ENCODE measurements at places on chromosomes 1 and 21.

GRCh38 chr1:86153836-86154235 lies 2.7 kb downstream of the COL24A1 start:
- H3K4me3 ChIP-seq, result no peak overlapping the region
- no peak overlapping the region for H3K27ac ChIP-seq
- H3K36me3 ChIP-seq, result no peaks in the 10 kb centered on the region
- no peak for DNase-seq
- H3K4me1 ChIP-seq, result peaks cover 9% of the 10 kb centered on the region
- H3K27me3 ChIP-seq, result peaks cover 25% of the 10 kb centered on the region

GRCh38 chr1:194975913-194976312 lies 1632.3 kb downstream of the KCNT2 start:
- H3K4me1 ChIP-seq, result no peaks in the 10 kb centered on the region
- no peak for DNase-seq
- no peak overlapping the region for H3K27ac ChIP-seq
- H3K36me3 ChIP-seq, result no peaks in the 10 kb centered on the region

- no peak for DNase-seq
- H3K27me3 ChIP-seq, result no peaks in the 10 kb centered on the region
- peaks cover 48% of the 10 kb centered on the region for H3K4me1 ChIP-seq
- no peak overlapping the region for H3K4me3 ChIP-seq
- no peak overlapping the region for H3K27ac ChIP-seq
These were observed 12.2 kb downstream of the STYXL2 start for GRCh38 chr1:167106119-167106461.

DNA sequence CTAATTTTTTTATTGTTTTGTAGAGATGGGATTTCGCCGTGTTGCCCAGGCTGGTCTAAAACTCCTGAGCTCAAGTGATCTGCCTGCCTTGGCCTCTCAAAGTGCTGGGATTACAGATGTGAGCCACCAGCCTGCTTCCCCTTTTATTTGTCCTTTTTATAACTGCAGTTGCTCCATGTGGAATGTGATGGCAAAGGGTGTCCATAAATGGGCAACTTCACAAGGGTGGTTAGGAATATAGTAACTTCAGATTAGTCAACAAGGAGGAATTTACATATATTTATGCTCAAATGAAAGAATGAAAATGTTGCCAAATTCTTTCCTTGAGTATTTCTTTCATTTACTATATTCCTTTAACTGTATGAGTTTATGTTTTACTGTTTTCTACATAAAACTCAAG lies 182.9 kb downstream of the BACH1 start:
- no peak overlapping the region for H3K4me3 ChIP-seq
- peaks cover 6% of the 10 kb centered on the region for H3K36me3 ChIP-seq

GRCh38 chr1:116496380-116496779 lies 74.4 kb downstream of the CD58 start:
- H3K4me3 ChIP-seq, result no peak overlapping the region
- no peaks in the 10 kb centered on the region for H3K36me3 ChIP-seq
- no peaks in the 10 kb centered on the region for H3K27me3 ChIP-seq
- DNase-seq, result no peak
- H3K27ac ChIP-seq, result no peak overlapping the region

DNA sequence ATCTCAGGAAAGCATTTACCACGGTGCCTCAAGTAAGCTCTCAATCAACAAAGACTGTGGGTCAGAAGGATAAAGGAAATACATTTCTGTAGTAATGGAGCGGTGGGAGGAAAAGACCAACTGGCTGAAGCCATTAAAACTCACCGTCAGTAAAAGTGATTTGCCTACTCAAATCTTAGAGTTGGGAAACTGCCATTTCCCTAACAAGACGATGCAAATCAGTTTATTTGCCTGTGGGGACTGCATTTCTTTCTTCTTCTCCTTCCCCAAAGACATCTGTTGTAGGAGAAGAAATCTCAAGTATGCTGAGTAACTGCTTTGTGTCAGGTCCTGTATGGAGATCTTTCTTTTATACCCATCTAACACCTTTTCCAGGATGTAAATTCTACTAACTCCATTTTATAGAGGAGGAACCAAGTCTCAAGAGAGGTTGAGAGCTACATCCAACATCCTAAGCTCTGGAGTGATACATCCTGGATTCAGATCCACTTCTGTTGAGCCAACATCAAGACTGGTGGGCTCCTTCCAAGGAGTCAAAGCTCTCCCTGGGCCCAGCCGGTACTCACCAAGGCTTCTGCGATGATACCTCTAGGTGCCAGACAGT lies 219.3 kb upstream of the FGGY start:
- H3K27me3 ChIP-seq, result no peaks in the 10 kb centered on the region
- no peaks in the 10 kb centered on the region for H3K36me3 ChIP-seq

DNA sequence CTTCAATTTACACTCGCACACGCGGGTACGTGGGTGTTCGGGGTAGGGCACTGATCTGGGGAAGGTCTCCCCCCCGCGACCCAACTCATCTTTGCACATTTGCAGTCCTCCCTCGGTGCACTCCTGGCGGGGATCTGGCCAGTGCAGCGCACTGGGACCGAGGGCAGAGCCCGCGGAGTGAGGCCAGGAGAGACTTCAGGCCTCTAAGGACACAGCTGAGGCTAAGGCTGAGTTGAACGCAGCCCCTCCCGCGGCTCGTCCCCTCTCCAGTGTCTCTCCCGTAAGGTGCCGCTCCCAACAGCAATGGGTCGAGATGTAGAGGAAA lies 936 bp upstream of the NCAM2 start:
- no peaks in the 10 kb centered on the region for H3K36me3 ChIP-seq
- H3K4me1 ChIP-seq, result peaks cover 18% of the 10 kb centered on the region
- no peak overlapping the region for H3K27ac ChIP-seq
- H3K4me3 ChIP-seq, result peak overlapping the region; percentile 69

DNA sequence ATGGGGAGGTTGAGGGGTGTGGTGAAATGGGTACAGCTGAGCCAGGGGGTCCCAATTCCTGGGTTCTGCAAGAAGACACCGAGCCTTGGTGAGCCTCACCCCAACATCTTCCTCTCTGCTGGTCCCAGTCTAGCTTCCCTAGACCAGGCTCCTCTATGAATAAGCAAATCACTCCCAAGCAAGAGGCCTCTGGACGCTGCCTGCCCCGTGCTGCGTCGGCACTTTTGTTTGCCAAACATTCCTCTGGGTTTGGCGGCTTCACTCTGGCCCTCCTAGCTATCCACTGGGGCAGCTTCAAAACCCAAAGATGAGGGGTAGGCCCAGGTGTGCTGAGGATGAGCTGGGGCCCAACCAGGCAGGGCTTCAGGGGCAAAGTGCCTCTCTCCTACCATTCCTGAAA lies 137.1 kb upstream of the CD34 start:
- no peaks in the 10 kb centered on the region for H3K36me3 ChIP-seq
- DNase-seq, result no peak
- H3K27me3 ChIP-seq, result no peaks in the 10 kb centered on the region
- no peaks in the 10 kb centered on the region for H3K4me1 ChIP-seq
- no peak overlapping the region for H3K27ac ChIP-seq

- H3K27ac ChIP-seq, result no peak within 1 kb of the TSS
- H3K36me3 ChIP-seq, result peaks cover 2% of the 10 kb centered on the region
- H3K27me3 ChIP-seq, result no peaks in the 10 kb centered on the region
- H3K4me3 ChIP-seq, result no peak within 1 kb of the TSS
These were observed at the start of gene TPTE for GRCh38 chr21:10521091-10521598. Gene TPTE (plus strand): TSS chr21:10521583. CDS start chr21:10538724, 17,141 bp downstream.

DNA sequence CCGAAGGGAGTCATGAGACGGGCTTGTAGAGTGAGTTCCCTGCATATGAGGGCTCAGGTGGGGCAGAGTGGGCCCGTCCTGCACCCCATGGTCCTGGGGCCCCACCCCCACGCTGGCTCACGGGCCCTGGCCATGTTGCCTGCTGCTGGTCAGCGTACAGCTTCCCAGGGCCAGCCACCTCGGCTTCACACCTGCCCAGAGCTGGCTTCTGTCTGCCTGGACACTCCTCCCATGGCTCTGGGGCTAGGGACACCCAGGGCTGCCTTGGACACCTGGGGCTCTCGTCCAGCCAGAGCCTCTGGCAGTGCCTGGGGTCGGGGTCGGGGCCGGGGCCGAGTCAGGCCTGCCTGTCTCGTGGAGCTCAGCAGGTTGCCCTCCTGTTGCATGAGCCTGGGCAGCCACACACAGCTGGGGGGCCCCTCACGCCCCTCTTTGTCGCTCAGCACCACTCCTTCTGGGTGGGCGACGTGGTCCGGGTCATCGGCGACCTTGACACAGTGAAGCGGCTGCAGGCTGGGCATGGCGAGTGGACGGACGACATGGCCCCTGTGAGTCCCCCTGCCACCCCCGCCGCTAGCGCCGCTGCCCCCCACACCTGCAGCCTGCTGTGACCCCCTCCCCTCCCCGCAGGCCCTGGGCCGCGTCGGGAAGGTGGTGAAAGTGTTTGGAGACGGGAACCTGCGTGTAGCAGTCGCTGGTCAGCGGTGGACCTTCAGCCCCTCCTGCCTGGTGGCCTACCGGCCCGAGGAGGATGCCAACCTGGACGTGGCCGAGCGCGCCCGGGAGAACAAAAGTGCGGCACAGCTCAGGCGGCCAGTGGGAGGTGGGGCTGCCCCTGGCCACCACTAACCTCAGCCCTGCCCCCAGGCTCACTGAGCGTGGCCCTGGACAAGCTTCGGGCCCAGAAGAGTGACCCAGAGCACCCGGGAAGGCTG lies 5.5 kb upstream of the MMP23B start:
- peak overlapping the region; percentile 14 for H3K4me3 ChIP-seq
- peaks cover 15% of the 10 kb centered on the region for H3K4me1 ChIP-seq
- no peaks in the 10 kb centered on the region for H3K36me3 ChIP-seq
- H3K27ac ChIP-seq, result no peak overlapping the region
- no peak for DNase-seq
- H3K27me3 ChIP-seq, result peaks cover 3% of the 10 kb centered on the region

DNA sequence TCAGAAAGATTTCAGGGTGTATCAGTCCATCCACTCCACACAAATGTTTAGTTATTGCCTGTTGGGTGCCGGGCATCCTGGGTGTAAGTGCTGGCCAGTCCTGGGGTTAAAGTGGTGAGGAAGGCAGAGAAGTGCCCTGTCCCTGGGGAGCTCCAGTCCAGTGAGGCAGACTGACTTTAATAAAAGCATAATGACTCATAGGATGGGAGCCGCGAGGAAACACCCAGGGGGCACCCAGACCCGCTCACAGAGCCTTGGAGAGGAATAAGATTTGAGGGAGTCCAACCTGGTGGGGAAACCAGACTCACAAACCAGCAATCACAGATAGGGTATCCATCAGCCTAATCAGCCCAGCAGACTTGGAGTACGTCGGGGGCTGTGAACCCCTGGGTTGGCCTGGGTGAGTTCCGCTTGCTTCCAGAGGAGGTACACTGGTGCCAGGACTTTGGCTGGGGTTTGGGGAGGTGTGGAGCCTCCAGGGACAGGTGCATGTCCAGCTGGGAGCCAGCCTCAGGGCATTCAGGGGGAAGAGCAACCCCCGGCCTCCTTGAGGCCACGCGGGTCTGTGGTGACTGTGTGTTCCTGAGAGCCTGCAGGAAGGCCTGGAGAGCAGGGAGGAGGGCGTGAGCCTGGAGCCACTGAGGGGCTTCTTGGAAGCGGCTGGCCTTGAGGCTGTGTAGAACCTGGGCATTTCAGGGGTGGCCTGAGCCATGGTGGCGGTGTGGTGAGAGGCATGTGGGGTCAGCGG lies 3.7 kb downstream of the PEAR1 start:
- H3K4me3 ChIP-seq, result no peak overlapping the region
- H3K36me3 ChIP-seq, result no peaks in the 10 kb centered on the region
- peaks cover 5% of the 10 kb centered on the region for H3K27me3 ChIP-seq

DNA sequence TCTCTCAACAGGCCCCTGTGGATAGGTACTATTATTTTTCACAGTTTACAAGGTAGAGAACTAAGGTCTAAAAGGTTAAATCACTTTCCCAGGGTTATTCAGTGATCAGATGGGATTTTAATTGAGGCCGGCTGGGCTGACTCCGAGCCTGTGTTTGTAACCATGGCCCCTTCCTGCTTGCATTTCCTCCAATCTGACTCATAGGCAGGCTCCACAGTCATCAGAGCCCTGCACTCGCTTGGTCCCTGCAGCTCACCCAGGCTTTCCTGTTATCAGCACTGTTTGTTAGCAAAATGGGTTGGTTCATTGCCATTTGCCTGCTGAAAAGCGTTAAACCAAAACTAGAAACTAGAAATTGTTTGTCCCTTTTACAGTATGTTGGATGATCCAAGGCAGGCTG lies 41.4 kb upstream of the LMX1A start:
- no peak overlapping the region for H3K27ac ChIP-seq
- H3K4me3 ChIP-seq, result no peak overlapping the region
- no peak for DNase-seq
- peaks cover 14% of the 10 kb centered on the region for H3K4me1 ChIP-seq
- peaks cover 20% of the 10 kb centered on the region for H3K27me3 ChIP-seq
- H3K36me3 ChIP-seq, result no peaks in the 10 kb centered on the region

GRCh38 chr1:104706631-104707147 lies 957.0 kb downstream of the AMY1C start:
- H3K27ac ChIP-seq, result no peak overlapping the region
- no peaks in the 10 kb centered on the region for H3K27me3 ChIP-seq
- no peaks in the 10 kb centered on the region for H3K36me3 ChIP-seq
- H3K4me3 ChIP-seq, result no peak overlapping the region

DNA sequence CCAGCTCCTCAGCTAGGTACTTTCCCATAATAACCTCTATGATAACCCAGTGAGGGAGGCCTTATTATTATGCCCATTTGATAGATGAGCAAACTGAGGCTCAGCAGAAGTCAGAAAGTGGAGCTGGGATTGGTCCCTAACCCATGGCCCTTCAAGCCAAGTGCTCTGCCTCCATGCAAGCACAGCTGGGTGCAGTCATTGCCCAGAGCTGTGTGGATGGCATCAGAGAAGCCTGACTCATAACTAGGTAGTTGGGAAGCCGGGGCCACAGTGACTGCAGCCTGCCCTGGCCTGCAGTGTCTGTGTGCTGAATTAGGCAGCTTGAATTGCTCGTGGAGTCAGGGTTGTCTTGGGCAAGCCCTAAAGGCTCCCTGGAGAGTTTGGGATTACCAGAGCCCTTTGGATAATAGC lies 89.9 kb upstream of the SLC2A1 start:
- no peak overlapping the region for H3K27ac ChIP-seq
- no peaks in the 10 kb centered on the region for H3K36me3 ChIP-seq
- no peaks in the 10 kb centered on the region for H3K27me3 ChIP-seq
- no peaks in the 10 kb centered on the region for H3K4me1 ChIP-seq
- DNase-seq, result no peak
- H3K4me3 ChIP-seq, result no peak overlapping the region

DNA sequence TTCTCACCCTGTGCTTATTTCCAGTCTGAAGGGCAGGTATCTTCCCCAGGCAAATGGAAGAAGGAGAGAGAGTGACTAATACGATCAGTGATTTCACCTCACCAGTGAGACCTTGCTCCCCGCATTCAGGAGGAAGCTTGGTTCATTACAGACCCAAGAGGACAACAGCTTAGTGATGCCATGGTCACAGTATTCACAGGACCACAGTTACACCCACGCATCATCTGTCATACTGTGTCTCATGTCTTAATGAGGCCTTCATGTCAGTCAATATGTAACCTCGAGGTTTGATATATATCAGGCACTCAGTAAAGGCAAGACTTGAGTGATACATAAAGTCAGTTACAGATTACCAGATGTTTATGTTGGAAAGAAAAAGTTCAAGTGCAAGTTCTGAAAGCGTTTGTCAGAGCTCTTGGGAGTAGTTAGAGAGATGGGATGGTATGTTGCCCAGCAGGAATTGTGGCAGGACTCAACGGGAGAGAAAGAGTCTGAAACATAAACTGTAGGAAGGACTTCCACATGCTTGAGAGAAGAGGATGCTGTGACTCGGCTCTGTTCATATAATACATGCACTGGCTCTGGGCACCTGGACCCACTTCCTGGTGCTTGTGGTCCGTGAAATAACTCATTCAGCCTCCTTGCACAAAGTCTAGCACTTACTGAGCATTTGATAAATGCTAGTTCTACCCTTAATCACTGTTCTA lies 33.3 kb downstream of the GNPAT start:
- peaks cover 40% of the 10 kb centered on the region for H3K36me3 ChIP-seq
- H3K27ac ChIP-seq, result no peak overlapping the region
- peaks cover 4% of the 10 kb centered on the region for H3K4me1 ChIP-seq

GRCh38 chr1:218207194-218207593 lies 77.9 kb upstream of the RRP15 start:
- H3K4me1 ChIP-seq, result no peaks in the 10 kb centered on the region
- DNase-seq, result no peak
- peaks cover 8% of the 10 kb centered on the region for H3K27me3 ChIP-seq
- H3K4me3 ChIP-seq, result no peak overlapping the region
- no peaks in the 10 kb centered on the region for H3K36me3 ChIP-seq

All from naive thymus-derived CD8-positive, alpha-beta T cell (primary cell).